Caco-2 (cell line): ENCODE measurements at places on chromosomes 5 and 9. TPM values are rescaled to one million over a fixed set of nuclear protein-coding genes. Genes with fewer than 3 reads are reported as not detected.

CER1 gene
- total RNA-seq: not detected in 2 replicates

SKP2 gene
- 192 and 230 TPM in 2 replicates for total RNA-seq

- no peaks in the 10 kb centered on the region for H3K4me1 ChIP-seq
- H3K27me3 ChIP-seq: no peaks in the 10 kb centered on the region
- no peak overlapping the region for H3K4me3 ChIP-seq
- DNase-seq: no peak
These were observed 58.2 kb upstream of the SMARCA2 start for GRCh38 chr9:1956958-1957357.

PCDHB11 gene
- total RNA-seq: 0.12 TPM in 1 of 2 replicates, not detected in the other
